ENCODE measurements at places on chromosomes 3 and 15.
A peak's percentile ranks its signal among the peaks of the same experiment; 100 is the strongest.

DNA sequence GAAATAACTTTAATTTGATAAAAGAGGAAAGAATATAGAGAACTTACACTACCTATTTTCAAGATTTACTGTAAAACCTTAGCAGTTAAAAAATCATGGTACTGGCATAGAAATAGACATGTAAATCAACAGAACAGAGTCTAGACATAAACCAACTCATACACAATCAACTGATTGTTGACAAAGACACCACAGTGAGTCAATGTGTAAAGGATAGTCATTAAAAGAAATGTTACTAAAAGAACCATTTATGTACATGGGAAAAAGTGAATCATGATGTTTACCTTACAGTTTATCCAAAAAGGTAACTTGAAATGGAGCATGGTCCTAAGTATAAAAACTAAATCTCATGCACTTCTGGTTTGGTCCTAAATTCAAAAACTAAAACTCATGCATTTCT, 847.4 kb downstream of the IGSF11 start:
- no peak for DNase-seq

DNA sequence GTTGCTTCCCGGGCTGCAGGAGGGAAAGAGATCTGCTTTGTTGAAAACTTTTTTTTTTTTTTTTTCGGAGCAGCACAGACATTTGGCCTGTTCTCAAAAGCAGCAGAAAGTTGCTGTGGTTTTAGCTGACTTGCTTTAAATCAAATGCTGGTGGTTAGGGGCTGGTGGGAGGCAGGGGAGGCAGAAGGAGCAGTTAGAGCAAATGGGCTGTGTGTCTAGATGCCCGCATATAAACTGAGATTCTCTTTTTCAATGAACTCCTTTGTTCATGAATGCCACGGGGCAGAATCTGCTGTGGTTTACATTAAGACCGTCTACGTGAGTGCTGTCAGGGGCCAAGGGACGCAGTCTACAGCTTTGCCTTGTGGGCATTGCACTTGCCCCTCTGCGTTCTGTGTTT, 95.9 kb downstream of the FLNB start:
- DNase-seq, result no peak

- no peak for DNase-seq
These were observed 141.0 kb upstream of the HACD2 start for GRCh38 chr3:123725652-123726400.

- no peak for DNase-seq
These were observed 45.3 kb downstream of the DGKG start for GRCh38 chr3:186316666-186317260.

DNA sequence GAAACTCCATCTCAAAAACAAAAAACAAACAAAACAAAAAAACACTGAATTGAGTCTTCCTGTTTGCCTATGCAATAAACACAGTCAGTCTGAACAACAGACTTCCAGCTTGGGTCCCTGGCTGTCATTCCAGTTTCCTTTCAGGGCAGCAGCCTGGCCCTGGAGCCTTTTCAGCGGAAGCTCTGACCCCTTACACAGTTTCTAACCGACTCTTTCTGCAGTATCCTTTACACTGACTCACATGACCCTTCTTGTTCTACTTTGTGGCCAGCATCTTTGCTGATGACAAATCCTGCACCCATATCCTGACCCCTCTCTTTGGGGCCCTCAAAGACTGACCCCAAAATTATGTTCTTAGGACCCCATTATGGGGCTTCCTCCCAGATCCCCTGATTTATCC, 38.3 kb upstream of the INO80 start:
- no peak for DNase-seq

- DNase-seq, result peak; percentile 44
These were observed 8.1 kb downstream of the FAM131A start for GRCh38 chr3:184345317-184346144.

DNA sequence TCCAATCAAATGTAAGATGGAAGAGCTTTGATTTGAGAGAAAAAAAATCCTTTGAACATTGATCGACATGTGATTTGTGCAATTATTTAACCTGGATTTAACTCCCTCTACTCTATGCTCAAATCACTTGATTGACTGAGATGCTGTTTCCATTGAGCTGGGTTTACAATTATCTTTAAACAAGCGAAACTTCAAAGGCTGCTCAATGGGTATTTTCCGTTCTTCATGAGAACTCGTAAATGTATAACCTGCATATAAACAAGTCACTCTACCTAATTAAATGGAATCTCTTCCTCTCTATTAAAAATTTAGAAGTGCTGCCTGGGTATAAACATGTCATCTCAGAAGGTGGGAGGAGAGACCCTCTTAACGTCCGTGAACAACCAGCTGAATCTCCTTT, 71.9 kb downstream of the ANXA2 start:
- DNase-seq, result peak; percentile 73

DNA sequence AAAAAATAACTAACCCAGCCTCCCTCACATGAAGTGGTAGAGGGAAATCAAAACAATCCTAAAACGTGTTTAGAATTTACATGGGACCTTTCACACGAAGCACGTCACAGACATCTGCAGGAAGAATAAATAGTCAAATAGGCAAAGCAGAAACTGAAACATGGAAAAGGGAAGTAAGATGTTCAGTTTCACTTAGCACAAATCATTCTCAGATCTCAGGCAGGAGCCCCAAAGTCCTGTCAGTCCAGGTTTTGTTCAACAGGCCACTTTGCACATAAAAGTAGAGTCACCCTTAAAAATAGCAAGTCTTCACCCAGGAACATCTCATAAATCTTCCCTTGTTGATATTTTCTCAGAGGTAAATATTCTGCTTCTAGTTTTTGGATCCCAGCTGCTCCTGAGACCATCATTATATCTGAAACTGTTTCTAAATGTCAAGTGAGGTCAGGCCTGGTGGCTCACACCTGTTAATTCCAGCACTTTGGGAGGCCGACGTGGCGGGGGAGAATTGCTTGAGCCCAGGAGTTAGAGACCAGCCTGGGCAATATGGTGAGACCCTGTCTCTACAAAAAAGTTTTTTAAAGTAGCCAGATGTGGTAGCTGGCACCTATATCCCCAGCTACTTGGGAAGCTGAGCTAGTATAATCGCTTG, 1.9 kb downstream of the RUBCN start:
- no peak for DNase-seq

- DNase-seq, result peak; percentile 23
These were observed 42.9 kb downstream of the DCUN1D1 start for GRCh38 chr3:182937293-182938051.

GRCh38 chr3:147354623-147355022, 51.7 kb downstream of the ZIC4 start:
- peak; percentile 69 for DNase-seq

GRCh38 chr15:48898446-48898845, 20.5 kb downstream of the EID1 start:
- DNase-seq, result no peak

DNA sequence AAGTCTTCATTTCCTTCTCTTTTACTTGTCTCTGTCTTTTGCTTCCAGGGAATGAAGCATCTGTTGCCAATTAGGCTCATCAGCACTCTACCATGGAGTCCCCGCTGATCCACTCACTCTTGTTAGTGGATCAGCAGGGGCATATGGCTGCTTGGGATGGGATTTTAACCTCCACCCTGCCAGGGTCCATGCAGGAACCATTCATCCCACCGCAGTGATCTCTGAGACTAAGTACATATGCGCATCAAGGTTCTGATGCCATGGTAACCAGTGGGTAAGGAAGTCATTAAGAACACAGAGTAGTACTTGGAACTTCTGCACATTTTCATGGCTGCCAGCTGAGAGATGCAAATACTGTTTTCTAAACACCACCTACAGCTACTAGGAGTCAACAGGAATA, 374.0 kb upstream of the ALCAM start:
- no peak for DNase-seq

DNA sequence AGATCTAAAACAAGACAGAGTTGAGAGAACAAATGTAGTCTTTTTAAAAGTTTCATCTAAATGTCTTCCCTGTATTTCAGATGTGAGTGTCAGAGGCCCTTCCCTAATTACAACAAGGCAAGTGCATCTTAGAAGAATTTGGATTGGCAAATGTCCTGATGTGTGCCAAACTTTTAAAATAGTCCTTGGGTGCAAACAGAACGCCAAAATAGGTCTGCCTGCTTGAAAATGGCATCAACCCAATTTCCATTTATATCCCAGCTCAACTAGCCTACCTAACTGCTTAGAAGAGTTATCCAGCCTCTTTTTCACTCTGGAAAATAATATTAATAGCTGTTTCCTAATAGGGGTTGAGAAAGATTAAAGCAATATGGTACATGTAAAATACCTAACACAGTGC, 311.8 kb upstream of the ARRDC4 start:
- DNase-seq, result no peak
